ENCODE measurements at places on chromosomes 3 and 15.
A peak's percentile ranks its signal among the peaks of the same experiment; 100 is the strongest.

- no peak for DNase-seq
Measured at GRCh38 chr3:52123106-52123725, 31.0 kb downstream of the POC1A start.

DNA sequence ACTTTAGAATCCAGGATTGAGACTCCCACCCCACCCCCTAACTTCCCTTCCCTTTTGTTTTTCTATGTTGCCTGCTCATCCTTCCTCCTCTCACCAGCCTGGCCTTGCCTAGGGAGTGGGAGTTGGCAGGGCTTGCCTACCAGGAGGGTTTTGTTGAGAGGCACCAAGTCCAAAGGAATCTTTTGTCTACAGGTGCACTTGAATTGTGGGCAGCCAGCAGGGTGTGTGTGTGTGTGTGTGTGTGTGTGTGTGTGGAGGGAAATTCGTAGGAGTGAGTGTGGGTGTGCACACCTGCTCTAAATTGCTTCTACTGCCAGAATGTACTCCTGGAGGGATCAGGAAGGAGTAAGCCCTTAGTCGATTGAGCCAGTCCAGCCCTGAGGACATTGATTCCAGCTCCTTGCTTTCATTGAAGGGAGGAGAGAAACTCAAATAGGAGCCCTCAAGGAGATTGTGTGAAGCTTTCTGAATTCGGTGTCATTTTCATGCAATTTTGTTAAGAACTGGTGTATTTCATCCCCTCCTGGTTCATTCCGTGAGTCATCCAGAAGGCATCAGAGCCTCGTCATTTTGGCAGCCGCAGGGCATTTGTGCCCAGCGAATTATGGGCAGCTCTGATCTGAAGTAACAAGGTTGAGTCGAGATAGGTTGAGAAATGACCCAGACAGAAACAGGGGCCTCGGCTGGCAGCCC is 112.1 kb downstream of the SLCO3A1 start:
- no peak for DNase-seq

- DNase-seq: no peak
Measured at GRCh38 chr15:100777821-100778220, 101.8 kb upstream of the ALDH1A3 start.

DNA sequence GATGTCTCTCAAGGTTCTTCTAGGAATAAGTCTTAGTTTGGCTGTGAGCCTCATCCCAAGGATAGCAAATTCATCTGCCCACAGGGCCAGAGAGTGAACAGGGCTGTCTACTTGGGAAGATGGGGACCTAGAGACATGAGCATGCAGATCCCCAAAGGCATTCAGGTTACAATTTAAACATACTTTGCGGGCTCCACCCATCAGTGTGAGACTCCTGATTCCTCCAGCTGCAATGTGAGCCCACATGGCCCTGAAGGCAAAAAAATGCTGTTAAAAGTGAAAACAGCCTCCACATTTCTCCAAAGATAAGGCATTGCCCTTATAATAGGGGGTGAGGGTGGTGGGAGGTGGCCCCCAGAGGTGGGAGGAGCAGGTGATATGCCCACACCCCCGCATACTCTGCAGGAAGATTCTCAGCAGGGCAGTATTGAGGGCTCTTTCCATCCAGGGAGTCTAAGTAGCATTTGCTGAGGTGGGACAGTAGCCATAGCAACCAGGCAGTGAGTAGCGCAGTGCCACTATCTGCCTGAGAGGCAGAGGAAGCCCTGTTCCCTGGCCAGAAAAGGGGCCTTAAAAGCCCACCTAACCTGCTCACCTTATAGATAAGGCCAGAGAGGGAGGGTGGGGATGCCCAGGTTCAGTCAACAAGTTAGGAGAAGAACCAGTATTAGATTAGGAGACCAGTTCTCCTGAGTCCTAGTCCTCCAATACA is 31.2 kb downstream of the TGM4 start:
- DNase-seq: no peak

- DNase-seq: peak; percentile 43
Measured at GRCh38 chr3:101381809-101382208, 61.4 kb upstream of the IMPG2 start.

- no peak for DNase-seq
Measured at GRCh38 chr3:120341658-120342346, 7.4 kb downstream of the LRRC58 start.

- no peak for DNase-seq
Measured at GRCh38 chr3:24003466-24003865, 58.4 kb downstream of the NR1D2 start.

DNA sequence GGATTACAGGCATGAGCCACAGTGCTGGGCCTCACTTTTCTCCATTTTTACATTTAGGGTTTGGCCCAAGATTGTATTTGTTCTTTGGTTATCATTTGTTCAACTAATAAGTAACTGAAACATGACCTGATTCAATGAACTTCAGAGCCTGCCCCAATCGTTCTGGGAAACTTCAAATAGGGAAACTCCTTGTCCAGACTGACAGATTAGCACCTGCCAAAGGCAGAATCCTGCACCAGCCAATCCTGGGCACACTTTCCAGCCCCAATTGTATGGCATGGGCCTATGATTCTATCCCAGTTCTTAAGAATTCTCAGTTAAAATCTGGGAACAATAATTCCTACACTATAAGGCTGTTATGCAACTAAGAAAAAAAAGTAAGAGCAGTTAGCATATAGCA is 18.3 kb upstream of the RAB43 start:
- no peak for DNase-seq

Measured in COR-L47 (cell line).